ENCODE measurements at places on chromosomes 11 and 22.

DNA sequence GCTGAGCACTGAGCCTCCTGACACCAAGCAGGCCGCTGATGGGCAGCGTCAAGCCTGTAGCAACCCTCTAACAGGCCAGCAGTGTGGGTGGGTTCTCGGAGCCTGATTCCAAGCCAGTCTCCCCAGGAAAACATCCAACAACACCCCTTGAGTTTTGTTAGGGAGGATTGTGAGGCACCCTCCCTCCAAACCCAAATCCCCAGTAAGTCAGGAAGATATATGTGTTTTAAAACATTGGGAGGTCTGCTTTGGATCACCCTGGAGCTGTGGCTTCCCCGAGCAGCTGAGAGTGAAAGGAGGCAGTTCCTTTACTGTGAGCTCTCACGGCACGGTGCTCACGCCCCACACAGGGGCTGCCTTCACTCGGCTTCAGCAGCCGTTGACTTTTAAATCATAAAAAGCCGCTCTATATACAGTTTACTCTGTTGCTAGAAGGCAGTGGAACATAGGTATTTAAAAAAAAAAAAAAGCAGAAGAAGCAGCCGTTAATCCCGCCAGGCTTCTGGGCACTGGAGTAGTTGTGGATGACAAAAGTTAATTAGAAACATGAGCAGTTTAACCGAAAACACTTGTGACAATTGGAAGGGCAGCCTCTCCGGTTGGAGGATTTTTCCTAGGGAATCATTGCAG is 218.6 kb downstream of the NAV2 start:
- DNase-seq, result no peak

DNA sequence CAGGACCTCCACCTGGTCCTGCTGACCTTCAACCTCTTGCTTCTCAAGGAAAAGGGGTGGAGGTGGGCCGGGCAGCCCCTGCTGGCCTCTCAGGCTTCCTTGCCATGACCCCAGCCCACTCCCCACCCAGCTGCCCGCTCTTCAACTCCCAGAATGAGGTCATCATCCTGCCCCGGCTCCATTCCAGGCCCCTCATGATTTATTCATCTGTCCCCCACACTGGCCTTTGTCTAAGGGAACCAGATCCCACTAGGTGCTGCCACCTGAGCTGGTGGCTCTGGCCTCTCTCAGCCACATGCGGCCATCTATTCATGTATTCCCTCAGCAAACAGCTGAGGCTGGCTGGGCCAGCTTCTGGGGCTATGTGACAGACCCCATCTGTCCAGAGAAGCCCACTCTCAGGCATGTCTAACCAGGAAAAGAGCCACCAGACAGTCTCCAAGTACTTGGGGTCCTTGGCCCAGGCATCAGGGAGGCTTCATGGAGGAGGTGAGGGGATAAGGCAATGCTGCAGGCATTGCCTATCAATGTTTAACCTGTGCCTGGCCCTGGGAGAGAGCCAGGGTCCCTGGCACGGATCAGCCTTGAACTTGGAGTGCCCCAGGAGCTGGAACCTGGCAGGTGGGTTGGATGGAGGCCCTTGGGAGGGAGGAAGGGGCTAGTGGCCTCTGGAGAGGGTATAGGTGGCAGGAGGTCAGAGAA is 2.2 kb upstream of the CABP2 start:
- DNase-seq, result no peak

DNA sequence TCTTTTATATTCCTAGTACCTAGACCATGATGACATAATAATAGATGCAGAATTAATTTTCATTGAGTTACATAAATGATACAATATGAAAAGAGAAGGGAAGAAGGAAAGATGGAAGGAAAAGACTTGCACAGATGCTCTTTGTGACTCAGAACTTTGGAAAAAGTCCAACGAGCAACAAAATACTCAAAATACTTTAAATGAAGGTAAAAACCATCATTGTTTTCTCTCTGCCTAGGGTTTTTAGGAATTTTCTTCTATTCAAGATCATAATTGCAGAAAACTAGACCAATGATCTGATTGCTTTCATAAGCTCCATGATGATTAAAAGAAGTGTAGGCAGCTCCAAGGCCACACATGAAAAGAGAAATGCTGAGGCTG is 276.9 kb downstream of the KIRREL3 start:
- no peak for DNase-seq

- DNase-seq, result no peak
Measured at GRCh38 chr22:40387746-40388145, 17.4 kb downstream of the SGSM3 start.

DNA sequence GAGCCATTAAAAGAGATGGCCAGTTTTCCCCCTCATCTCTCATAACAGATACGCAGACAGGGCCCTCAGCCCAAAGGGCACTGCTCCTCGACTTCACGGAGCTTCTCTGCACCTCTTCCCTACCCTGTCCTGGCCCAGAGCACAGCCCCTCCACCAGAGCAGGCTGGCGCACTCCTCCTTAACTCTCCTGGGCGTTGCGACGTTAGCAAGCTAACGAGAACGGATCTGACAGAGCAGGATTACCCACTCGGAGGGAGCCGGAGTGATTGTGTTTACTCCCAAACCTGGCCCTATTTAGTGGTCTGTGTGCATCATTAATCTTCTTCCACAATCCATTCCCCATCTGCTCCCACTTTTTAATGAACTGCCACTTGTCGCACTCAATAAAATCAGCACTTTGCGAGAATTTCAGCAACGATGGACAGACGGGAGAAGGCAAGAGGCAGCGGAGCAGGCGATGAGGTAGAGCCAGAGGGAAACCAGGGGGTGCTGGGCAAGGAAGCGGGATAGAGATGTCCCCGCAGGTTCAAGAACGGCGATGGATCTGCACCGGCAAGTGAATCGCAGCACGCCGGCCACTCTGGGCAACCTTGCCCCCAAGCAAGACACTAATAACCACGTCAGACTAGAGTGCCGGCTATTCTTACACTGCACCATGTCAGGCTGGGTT is 159.4 kb downstream of the BUD13 start:
- no peak for DNase-seq

GRCh38 chr11:65304613-65305012 is 10.1 kb upstream of the CDC42EP2 start:
- DNase-seq, result no peak

DNA sequence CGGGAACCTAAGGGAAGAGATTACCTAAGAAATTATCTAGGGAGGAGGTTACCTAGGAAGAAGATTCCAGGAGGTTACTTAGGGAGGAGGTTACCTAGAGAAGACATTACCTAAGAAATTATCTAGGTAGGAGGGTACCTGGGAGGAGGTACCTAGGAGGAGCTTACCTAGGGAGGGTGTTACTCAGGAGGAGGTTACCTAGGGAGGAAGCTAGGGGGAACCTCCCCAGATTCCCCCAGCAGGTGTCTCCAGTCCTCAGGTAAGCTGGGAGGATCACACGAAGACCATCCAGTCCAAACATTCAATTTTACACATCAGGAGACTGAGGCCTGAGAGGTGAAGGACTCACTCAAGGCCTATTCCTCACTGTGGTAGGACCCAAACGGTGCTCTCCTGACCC is 482.8 kb downstream of the TBC1D22A start:
- no peak for DNase-seq

DNA sequence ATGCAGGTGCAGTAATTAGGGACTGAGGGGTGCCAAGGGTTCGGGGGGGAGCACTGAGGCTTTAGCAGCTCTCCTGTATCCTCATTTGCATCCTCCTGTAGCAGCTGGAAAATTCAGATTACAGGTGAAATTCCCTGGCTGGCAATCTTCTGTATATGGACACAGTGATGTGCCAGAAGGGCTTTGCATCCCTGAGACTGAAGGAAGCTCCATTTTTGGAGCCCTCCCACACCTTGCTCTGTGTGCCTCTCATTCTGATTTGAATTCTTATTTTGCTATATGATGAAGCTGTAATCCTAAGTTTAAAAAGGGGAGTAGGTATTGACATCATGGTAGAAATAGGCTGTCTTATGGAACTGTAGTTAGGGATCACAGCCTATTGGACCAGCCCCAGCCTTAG is 46.6 kb downstream of the SCN3B start:
- DNase-seq, result no peak

GRCh38 chr11:67118181-67118766 is 789 bp upstream of the KDM2A start:
- peak; percentile 47 for DNase-seq

- no peak for DNase-seq
Measured at GRCh38 chr22:46445771-46446420, 91.5 kb downstream of the CELSR1 start.

- DNase-seq, result no peak
Measured at GRCh38 chr11:99277281-99277680, 256.5 kb downstream of the CNTN5 start.

DNA sequence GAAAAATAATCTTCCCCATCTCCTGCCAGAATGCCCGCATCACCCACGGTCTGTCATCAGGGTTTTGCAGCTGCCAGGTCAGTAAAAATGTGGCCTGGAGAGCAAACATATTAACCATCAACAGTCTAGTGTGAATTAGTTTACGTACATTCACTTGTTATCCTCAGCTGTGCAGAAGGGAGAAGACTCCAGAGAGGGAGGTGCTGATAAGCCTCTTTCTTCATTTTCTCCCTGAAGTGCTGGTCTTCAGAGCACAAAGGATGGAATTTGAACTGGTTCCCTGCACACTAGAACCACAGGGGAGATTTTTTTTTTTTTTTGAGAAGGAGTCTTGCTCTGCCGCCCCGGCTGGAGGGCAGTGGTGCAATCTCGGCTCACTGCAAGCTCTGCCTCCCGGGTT is 8.2 kb downstream of the FGF19 start:
- DNase-seq, result no peak

GRCh38 chr11:77193167-77193566 is 65.1 kb downstream of the MYO7A start:
- DNase-seq, result no peak

GRCh38 chr11:119618208-119618909 is 110.6 kb downstream of the NECTIN1 start:
- DNase-seq, result no peak

DNA sequence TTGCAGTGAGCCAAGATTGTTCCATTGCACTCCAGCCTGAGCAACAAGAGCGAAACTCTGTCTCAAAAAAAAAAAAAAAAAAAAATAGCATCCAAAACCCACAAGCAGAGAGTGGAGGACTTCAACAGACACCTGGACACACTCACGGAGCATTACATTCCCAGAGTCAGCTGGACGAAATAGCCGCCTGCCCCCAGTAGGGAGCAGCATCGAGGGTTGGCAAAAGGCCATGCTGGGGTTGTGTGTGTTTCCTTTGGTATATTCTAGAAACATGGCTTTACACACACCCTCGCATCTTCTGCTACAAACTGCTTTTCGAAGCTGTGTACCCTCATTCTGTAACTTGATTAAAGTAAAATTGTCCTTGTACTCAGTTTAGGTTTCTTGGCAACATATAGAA is 5.3 kb downstream of the ADA2 start:
- no peak for DNase-seq

DNA sequence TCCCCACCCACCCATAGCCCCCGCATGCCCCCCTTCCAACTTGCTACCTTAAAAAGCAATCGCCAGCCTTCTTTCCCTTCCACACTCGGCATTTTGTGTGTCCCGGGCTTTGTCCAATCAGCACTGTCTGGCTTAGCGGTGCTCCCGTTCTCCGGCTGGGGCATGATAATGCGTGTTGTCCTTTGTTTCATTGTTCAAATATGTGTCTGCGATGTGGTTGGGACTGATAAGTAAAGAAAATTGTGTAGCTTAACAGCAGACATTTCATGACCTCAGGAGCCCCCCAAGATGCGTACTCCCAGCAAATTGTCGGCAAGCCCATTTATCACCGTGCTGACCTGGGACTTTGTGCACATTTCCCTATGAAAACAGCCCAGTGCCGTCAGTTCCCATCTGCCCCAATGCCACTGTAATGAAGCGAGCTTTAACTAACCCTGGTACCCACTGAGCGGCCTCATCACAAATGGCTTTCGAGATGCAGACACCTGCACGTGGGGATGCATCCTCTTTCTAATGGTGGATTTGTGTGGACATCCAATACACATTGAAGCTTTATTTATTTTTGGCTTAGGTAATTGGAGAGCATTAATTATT is 167.0 kb upstream of the E2F8 start:
- no peak for DNase-seq

GRCh38 chr11:35103366-35104208 is 35.4 kb upstream of the CD44 start:
- no peak for DNase-seq

- no peak for DNase-seq
Measured at GRCh38 chr11:36890121-36890679, 292.2 kb upstream of the RAG2 start.

- no peak for DNase-seq
Measured at GRCh38 chr11:8988329-8989234, 15.2 kb downstream of the NRIP3 start.

GRCh38 chr22:30572840-30573593 is 1.4 kb downstream of the GAL3ST1 start:
- no peak for DNase-seq

- no peak for DNase-seq
Measured at GRCh38 chr22:45503816-45504372, 1.2 kb downstream of the FBLN1 start.

- no peak for DNase-seq
Measured at GRCh38 chr11:86740628-86741483, 59.5 kb upstream of the PRSS23 start.

DNA sequence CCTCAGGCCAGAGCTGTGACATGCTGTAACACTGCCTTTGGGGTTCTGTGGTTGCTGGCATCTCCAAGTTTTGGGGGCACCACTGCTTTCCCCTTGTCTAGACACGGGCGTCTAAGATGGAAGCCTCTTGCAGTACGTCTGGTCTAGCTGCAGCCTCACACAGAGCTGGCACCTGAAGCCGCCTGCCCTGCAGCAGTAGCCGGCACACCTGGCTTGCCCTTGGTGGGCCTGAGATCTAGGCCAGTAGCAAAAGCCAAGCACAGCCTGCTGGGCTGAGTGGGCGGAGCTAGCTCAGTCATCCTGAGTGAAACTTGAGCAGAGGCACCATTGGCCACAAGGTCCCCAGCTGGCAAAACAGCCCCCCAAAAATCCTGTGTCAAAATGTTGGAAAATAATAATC is 154.2 kb downstream of the DLG2 start:
- DNase-seq, result no peak

DNA sequence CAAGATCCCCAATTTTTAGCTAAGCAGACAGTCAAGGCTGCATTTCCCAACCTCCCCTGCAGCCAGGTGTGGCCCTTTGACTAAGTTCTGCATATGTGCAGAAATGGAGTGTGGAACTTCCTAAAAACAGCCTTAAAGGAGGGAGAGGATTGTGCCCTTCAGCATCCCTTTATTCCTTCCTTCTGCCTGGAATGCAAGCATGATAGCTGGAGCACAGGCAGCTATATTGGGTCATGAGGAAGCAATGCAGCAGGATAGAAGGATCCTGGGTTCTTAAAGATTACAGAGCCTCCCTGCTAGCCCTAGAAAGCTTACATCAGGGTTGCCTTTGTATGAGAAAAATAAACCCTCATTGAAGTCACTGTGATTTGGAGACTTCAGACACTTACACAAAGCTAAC is 29.9 kb downstream of the FADD start:
- no peak for DNase-seq

GRCh38 chr11:56948991-56949515 is 39.7 kb upstream of the OR5AK2 start:
- DNase-seq, result no peak

DNA sequence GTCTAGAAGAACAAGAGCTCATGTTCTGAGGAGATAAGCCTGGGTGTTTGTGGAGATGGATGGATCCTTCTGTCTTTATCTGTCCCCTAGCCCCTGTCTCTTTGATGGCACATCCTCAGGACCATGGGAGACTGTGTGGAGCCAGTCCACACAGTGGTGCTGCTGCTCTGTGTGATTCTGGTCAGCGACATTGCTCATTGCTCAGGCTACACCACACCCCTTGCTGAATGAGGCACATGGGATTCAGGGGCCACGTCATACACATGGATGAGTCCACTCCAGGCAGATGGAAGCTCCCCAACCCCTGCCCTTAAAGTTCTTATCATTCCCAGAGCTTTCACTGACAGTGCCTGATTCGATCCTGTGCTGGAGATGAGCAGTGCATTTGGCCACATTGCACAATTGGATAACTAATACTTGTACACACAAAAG is 222.2 kb downstream of the NAV2 start:
- no peak for DNase-seq
